ENCODE measurements at places on chromosomes 3 and 15. TPM values are rescaled to one million over a fixed set of nuclear protein-coding genes. Genes with fewer than 3 reads are reported as not detected.

- no peak for DNase-seq
These were observed 409.5 kb downstream of the ROBO1 start for GRCh38 chr3:79358327-79358726.

CCDC33 gene
- total RNA-seq: not detected

GRCh38 chr3:9194509-9195184 lies 54.8 kb downstream of the SRGAP3 start:
- no peak for DNase-seq

B3GNT5 gene
- total RNA-seq: 2.7 TPM

ERICH6 gene
- 0.46 TPM for total RNA-seq

SLC30A4 gene
- total RNA-seq: 4.9 TPM

KCNAB1 gene
- 0.36 TPM for total RNA-seq

- peak; percentile 76 for DNase-seq
These were observed 4.6 kb downstream of the DPP8 start for GRCh38 chr15:65512807-65513416.

DNA sequence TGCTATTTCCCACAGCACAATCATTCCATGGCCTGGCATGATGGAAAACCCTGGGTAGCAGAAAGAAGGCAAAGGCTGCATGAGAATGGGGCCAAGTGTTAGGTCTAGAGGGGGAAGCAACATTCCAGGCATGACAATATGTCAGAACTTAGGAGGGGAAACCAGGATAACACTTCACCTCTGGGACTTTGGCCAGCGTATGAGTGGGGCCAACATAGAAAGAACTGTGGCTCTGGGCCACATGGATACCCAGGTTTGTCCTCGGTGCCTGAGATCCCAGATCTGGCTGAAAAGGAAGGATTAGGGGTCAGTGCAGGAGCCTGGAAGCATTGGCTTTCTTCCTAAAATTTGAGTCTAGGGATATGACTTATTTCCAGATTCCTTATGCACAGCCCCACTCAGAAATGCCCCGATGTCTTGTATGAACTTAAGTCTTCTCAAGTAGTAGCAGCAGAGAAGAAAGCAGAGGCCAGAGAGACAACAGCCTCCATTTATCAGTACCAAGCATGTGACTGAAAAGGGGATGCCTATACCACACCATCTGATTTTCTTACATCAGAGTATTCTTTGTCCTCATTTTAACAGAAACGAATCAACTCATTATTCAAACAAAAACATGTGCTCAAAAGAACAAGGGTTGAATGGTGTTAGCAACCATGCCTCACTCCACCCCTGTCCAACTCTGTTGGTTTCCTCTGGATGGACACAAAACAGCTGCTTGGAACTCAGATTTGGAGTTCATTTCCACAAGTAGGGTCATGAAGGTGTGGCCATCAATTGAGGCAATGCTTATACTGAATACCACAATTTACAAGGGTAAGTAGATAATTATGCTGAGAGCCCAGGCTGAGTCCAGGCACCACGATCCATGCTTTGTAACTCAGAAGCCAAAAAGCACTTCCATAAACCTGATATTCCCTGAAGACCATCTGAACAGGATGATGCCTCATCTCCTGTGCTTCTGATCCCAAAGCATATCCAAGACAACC lies 43.7 kb upstream of the NDUFB4 start:
- no peak for DNase-seq

- no peak for DNase-seq
These were observed 118.4 kb downstream of the ADCY5 start for GRCh38 chr3:123330441-123330991.
